ENCODE measurements at places on chromosomes 1 and 21.

DNA sequence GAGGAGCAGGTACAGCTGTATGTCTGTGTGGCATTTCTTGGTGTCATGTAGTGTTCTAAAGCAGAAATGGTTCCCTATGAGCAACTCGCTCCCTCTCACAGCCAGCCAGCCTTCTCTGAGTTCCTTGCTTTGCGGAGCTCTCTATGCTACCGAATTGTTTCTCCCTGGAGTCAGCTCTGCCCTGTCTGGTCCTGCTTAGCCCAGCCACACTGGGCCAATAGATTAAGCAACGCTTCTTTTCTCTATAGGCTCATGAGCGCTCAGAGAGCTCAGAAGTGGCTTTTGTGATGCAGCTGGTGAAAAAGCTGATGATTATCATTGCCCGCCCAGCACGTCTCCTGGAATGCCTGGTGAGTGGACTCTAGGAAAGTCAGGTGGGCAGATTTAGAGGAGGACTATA lies 113.1 kb downstream of the PIK3R3 start:
- no peak for DNase-seq

DNA sequence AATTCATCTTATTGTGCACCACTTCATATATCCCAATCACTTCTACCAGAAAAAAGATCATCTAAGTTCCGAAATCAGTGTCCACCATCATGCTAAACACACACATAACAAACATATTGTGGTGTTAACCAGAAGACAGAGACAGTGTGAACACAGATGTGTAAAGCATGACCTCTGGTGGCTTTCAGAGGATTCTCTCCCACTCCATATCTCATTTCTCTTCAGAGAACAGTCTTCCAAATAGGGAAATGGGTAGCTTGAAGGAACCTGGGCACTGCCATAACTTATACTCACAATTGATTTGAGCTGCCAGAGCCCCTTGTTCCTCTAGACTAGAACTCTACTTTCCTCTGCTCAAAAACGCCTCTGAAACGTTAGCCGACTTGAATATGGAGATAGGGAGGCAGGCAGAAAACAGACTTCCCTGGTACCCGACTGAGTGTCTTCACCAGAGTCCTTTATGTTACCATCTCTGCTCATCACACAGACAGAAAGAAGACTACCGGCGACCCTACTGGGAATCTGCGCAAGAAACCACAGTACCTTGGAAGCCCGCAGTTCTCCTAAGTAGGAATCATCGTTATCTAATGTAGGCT lies 1.8 kb upstream of the ELAPOR1 start:
- DNase-seq, result no peak

DNA sequence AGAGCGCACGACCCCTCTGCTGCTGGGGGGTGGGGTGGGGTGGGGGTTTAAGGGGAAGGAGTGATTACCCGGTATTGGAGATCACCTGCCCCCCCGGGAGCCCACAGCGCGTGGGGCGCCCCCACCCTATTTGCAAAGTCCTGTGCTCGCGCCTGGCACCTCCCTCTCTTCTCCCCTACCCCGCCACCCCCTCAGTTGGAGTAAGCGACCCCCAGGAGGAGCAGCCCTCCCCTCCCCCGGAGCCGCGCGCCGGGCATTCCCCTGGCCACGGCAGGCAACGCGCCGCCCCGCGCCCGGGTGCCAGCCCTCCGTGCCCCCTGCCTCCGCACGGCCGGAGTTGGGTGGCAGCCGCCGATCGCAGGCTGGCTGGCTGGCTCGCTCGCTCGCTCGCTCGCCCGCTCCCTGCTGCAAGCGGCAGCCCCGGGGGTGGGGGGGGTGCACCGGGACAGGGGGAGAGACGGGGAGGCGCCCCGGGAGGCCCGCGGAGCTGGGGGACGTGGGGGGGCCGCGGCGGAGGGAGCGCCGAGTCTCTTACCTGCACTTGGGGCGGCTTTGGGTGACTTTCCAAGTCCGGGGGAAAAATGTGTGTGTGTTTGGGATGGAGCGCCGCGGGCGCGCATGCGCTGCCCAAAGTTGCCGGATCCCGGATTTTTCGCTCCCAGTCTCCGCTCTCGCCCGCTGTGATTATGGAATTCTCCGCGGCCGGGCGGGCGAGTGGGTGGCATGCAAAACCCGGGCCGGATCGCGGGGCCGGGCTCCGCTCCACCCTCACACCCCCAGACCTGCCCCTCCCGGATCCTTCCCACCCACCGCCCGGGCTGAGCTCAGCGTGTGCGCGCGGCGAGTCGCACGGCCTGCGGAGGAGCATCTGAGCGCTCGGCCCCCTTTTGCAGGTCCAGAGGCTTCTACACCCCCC lies at the start of gene CASZ1:
CASZ1 (minus strand) TSS at position 618 of the 916 bp plus-strand sequence. CDS start 102,757 bp downstream, outside the sequence.
- no peak for DNase-seq

- DNase-seq, result no peak
Measured at GRCh38 chr1:241837901-241838300, 10.1 kb upstream of the EXO1 start.

GRCh38 chr1:51192213-51192843 lies 43.7 kb upstream of the RNF11 start:
- peak; percentile 44 for DNase-seq

- no peak for DNase-seq
Measured at GRCh38 chr1:39494671-39495410, 3.4 kb downstream of the BMP8A start.

GRCh38 chr1:116495535-116495934 lies 75.3 kb downstream of the CD58 start:
- DNase-seq, result no peak

GRCh38 chr1:21637514-21637913 lies 31.6 kb downstream of the RAP1GAP start:
- DNase-seq, result no peak

DNA sequence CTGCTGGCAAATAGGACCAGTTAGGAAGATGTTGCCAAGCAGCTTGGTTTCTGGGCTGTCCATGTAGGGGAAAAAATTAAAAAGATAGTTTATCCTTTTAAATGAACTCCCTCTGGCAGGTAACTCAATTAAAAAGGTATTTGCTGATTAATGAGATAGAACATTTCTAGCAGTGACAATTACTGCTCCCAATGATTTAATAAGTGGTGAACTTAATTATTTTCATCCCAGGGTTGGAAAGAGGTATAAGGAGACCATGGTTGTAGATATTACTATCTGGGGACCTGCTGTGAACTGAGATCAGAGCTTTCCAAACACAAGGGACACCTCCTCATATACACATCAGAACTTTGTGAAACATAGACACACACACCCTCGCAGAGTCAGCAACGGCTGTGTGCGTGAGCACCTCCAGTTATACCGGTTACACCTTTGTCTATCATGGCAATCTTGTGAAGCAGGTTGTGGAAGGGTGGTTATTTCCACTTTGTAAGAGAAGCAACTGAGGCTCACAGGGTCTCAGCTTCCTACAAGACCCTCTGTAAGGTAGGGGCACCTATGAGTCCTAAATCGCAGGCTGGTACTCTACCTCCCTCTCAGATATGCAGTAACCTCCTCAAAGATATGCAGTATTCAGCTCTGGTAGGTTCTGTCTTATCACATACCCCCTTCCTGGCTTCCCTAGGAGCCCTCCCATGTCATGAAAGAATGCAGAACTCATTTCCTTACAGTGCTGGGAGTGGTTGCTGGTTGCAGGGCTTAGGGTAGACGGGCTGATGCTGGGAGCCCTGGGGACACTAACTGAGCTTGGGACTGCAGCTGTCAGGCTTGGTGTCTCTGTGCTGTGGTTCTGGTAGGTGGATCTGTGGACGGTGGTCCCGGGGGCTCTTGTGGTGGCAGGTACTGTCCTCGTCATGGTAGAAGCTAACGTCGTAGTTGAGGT lies 18.5 kb upstream of the MAGOH start:
- no peak for DNase-seq
